HuH-7 (cell line): ENCODE measurements at places on chromosomes 1 and 21.
A peak's percentile ranks its signal among the peaks of the same experiment; 100 is the strongest.

DNA sequence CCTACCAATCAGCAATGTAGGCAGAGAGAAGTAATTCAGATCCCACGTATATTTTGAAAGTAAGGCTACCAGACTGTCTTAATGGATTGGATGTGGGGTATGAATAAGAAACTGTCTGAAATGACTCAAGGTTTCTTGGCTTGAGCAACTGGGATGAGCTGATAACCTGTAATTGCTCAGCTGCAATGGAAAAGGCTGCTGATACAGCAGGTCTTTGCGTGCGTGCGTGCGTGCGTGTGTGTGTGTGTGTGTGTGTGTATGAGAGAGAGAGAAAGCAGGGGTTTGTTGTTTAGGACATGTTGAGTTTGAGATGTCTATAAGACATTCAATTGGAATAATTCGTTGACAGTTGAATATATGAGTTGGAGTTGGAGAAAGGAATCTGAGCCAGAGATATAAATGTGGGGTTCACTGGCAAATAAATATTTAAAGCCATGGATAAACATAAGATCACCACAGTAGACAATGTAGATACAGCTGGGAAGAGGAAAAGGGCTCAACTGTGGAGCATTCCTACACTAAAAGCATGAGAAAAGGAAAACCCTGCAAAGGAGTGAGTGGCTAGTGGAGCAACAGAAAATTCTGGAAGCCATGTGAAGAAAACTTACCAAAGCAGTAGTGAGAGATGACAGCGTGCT, 72.9 kb downstream of the UCHL5 start:
- no peak for DNase-seq

DNA sequence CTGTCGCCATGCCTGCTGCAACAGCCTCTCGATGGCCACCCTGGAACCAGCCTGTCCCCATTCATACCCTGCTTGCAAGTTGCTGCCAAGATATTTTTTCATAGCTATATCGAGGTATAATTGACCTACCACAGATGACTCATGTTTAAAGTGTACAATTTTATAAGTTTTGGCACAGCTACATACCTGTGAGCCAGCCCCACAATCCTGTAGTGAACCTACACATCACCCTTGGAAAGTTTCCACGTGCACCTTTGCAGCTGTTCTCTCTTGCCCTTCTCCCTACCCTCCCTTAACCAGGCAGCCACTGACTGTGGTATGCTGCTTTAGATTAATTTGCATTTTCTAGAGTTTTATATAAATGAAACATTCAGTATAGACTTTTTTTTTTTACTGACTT, 23.0 kb upstream of the KCNJ6 start:
- no peak for DNase-seq

DNA sequence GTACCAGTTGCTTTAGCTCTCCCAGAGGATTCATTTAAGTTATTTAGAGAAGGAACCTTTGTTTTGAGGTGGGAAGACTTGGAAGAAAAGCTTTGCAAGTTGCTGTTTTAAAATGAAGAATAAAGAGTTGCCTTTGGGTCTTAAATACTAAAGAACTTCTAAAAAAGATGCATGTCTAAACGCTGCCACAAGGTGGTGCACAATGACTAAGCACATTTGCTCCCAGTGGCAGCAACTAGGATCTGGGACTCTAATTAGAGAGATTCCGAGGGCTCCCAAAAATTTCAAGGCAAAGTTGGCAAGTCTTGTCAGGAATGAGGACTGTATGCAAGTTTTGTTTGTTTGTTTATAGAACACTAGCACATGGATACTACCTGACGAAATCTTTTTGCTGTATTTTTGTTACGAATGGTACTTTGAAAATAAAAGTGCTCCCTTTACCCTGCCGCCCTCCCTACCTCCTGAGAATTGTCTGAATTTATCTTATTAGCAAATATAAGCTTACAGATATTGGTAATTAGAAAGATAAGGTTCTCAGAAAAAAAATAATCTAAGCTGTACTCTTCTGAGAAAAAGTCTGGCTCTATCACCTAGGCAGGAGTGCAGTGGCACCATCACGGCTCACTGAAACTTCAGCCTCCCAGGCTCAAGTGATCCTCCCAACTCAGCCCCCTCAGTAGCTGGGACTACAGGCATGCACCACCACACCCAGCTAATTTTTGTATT, 121.8 kb downstream of the HFM1 start:
- DNase-seq, result peak; percentile 52

- no peak for DNase-seq
These were observed 53.6 kb upstream of the LAX1 start for GRCh38 chr1:203711251-203712007.

DNA sequence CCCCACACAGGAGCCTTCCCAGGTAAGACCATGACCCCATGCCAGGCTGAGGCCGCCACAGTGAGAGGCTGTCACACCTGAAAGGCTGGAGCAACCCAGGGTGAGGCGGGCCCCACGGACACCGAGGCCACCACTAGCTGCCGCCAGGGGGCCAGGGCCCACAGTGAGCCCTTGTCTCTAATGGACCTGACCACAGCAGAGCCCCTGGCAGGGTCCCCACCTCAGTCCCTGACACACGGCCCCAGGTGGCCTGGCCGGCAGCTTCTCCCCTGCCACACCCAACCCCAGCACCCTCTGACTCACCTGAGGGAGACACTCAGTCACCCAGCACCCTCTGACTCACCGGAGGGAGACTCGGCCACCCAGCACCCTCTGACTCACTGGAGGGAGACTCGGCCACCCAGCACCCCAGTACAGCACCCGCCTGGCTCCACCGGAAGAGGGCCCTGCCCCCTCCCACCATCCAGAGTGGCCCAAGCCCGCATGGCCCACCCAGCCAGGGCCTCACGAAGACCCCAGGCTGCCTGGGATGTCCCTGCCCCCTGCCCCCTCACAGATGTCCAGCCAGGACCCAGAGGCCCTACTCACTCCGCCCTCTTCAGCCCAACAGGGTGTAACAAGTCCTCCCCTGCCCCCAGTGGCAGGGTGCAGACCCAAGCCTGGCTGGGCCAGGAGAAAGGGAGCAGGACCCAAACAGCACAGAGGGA, 4.4 kb downstream of the DVL1 start:
- DNase-seq, result peak; percentile 93

GRCh38 chr1:185091480-185091879, 46.1 kb downstream of the RNF2 start:
- no peak for DNase-seq

- no peak for DNase-seq
These were observed 17.9 kb upstream of the RAP1GAP start for GRCh38 chr1:21687081-21687529.

DNA sequence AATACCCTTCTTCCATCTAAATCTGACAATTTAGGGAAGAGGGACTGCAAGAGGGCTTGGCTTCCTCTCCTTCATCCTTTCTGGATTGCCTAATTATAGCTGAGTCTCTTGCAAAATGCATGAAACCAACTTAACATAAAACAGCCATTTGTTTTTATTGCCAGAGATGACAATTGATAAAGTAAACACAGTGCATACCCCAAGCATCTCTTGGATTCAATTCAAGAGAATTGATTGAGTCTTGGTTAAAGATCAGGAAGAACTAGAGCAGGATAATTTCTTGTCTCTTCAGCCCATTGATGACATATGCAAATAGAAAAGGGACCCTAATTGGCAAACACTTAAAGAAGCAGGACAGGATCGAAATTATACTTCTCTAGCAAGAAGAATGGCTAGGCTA, 617.1 kb upstream of the PTBP2 start:
- no peak for DNase-seq

GRCh38 chr21:43904331-43904781, 39.3 kb downstream of the AGPAT3 start:
- DNase-seq, result no peak

DNA sequence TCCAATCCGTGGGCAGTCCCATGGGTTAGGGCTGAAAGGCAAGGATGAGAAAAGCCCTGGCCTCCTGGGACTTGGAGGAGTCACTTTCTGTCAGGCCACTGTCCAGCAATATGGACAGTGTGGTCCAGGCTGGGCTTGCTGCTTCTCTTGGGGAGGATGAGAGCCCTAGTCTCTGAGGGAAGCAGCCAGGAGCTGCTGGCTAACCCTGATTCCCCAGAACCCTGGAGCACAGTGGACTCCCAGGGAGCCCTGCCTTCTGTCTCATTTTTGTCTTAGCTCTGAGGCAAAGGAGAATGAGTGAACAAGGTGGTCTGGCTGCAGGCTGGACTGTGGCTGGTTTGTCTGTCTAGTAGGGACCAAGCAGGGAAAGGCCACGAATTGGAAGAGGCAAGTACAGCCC, 23.8 kb upstream of the EDN2 start:
- DNase-seq, result no peak

DNA sequence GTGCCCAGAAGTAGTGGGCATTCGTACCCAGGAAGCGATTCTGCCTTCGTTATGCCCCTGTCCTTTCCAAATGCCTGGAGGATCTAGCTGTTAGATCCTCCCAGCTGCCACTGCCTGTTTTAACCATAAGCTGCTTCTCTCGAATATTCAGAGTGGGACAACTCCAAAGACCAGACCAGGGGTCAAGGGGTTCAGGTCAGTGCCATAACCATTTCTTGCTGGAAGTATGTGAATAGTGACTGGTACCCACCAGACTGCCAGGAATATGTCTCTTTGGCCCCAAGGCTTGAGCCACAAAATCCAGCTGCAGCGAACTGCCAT, 914 bp upstream of the MTF1 start:
- no peak for DNase-seq

- no peak for DNase-seq
These were observed 8.6 kb upstream of the RASSF5 start for GRCh38 chr1:206498685-206499084.

DNA sequence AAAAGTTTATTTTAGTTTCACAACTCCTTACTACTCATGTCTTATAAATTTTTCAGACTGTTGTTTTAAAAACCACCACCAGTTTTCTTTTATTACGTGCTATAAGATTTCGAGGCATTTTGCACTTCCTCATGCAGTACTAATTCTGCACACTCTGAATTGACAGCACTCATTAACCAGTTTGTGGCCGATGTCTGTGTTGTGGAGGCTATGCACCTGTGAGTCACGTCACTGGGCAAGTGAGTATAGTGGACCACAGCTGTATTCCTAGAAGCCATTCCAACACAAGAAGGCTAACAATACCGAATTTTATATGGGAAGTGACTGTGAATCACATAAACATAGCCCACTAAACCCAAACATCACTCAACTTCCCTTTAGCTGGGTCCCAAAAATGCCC, 21.0 kb upstream of the SPATA6 start:
- DNase-seq, result no peak

GRCh38 chr1:7538033-7538432, 233.1 kb upstream of the VAMP3 start:
- no peak for DNase-seq

- no peak for DNase-seq
These were observed 14.9 kb upstream of the CD1C start for GRCh38 chr1:158274797-158275196.

DNA sequence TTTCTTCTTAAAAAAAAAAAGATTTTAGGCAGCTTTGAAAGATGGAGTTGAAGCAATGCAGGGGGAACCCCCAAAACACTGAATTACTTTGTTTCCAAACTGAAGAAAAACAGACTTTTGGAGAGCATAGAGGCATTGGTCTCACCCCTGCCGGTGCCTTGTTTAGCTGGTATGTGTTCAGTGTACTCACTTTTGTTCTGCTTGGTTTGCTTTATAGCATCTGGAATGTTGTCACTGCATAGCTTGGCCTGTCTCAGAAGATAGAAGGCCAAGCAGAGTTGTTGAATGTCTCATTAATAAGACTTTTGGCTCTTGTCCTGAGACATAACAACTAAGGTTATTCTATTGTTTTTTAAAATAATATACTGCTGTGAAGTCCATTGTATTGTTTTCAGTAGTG, 6.9 kb downstream of the THRAP3 start:
- DNase-seq, result no peak

GRCh38 chr1:214124281-214124805, 136.6 kb downstream of the PROX1 start:
- DNase-seq, result peak; percentile 26
